ENCODE measurements at places on chromosomes 7 and 10.

DNA sequence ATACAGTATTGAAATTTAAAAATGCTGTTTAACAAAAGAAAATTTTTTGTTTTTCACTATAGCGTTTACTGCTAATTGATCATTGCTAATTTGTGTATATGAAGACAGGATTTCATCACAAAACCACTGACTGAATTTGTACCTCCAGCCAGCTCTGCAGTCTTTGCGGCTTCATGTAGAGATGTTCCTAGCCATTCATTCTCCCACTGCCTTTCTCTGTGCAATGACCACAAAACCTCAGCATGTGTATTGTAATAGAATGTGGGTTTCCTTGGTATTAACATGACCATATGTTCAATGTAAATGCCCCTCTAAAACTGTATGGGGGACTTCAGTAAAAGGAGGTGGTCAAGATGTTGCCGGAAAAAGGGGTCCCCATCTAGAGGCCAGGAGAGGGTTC is 81.1 kb upstream of the STEAP1B start:
- no peak for DNase-seq

DNA sequence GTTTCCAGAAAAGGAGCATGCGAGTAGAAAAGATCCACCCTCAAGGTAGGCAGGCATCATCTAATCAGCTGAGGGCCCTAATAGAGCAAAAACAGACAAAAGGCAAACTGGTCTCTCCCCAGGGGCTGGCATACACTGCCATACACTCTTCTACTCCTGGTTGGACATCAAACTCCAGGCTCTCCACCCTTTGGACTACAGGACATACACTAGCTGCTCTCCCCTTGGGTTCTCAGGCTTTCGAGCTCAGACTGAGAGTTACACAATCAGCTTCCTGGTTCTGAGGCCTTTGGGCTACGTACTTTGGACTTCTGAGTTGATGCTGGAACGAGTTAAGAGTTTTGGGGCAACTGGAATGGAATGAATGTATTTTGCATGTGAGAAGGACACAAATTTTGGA is 50.9 kb upstream of the TM9SF3 start:
- no peak for DNase-seq

DNA sequence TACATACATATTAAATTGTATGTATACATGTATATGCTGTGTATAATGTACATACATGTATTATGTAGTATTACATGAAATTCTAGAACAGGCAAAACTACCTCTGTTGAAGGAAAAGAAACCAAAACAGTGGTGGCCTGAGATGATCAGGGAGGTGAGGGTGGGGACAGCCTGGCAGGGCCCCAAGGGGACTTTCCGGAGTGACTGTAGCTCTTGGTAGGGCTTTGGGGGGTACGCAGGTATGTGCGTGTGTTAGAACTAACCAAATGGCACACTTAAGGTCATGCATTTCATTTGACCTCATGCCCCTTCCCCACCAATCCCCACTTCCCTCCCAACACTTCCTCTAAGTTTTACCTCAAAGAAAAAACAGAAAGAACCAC is 31.3 kb downstream of the CTBP2 start:
- DNase-seq: no peak

DNA sequence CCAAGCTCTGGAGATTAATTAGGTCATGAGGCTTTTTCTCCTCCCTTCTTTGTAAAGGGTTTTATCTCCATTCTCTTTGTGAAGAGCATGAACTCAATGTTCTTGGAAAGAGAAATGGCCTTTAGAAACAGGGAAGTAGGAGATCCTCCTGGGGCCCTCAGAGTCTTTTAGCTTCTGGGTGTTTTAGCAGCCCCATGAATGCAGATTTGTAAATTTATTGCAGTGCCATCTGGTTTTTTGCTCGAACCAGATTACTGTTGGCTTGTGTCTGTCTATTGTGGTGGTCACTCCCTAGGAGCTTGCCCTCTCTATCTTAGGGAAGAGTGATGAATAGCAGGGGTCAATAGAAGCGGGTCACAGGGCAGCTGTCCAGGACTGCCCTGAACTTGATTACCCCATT is 110.6 kb downstream of the BTRC start:
- no peak for DNase-seq

DNA sequence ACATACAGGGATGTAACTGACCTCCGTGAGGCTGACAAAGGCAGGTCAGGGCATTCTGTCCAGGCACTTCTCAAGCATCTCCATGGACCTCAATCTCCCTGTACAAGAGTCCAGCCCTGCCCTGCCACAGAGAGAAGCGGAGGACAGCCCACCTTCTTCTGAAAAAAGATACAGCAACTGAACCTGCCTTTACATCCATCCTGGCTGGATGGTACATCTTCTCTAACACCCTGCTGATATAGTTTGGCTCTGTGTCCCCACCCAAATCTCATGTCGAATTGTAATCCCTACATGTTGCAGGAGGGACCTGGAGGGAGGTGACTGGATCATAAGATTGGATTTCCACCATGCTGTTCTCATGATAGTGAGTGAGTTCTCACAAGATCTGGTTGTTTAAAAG is 40.5 kb upstream of the KCNMA1 start:
- no peak for DNase-seq

DNA sequence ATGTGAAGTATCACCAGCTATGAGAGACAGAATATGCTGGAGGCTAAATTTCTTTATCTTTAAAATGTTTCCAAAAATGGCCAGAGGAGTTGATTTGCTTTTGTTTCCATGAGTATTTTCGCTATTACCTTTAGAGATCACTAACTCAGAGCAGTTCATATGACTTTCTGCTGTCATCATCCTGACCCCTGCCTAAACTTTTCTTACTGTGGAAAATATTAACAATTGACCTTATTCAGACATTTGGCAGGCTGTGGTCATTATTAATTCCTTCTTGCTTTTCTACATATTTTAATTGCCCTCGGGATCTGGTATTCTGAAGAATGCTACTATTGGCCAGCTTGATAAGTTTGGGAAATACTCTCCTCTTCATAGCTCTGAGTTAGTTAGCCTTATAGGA is 156.5 kb downstream of the EXOC4 start:
- DNase-seq: no peak

DNA sequence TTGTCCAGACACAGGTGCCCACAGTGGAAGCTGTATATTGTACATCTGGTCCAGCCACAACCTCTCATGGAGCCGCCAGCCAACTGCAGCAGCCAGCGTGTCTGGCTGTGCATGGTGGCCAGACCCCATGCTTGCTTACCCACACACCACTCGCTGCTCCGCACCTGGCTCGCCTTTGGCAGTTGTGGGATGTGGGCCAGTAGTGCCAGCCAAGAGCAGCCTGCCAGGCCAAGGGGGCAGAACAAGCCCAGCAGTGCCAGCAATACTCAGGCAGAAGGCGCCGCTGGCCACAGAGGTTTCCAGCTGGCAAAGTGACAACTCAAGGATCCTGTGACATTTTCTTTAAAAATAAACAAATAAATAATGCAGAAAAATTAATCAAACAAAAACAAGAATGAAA is 11.7 kb upstream of the TMEM243 start:
- DNase-seq: no peak

DNA sequence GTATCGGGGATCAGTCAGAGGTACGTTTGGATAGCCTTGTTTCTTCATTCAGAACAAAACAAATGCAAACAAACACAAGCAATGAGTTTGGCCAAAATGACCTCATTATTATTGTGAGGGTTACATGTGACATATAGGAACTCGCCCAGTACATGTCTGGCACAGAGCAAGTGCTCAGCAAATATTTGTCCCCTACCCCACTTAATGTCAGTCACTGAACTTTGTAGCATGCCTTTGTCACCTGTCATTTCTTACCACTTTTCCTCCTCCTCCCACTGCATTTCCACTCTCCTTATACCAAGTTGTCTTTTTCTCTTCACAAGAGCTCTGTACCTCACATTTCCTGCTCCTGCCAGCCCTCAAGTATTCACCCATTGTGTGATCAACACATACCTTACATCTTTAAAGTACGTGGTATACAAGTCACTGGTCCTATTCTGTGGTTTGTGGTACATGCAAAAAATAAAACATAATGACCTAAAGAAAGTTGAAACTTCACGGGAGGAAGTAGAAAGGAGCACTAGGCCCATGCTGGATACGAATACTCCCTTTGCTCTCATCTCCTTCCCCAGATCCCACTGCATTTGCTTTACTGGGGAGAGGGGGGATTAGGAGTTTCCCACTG is 236.0 kb downstream of the INHBA start:
- no peak for DNase-seq

- no peak for DNase-seq
These were observed 162.9 kb downstream of the ACTR3B start for GRCh38 chr7:152922318-152923081.

GRCh38 chr7:38179776-38180226 is 1.8 kb downstream of the STARD3NL start:
- DNase-seq: no peak

GRCh38 chr10:77077316-77077945 is 560.2 kb downstream of the KCNMA1 start:
- no peak for DNase-seq

DNA sequence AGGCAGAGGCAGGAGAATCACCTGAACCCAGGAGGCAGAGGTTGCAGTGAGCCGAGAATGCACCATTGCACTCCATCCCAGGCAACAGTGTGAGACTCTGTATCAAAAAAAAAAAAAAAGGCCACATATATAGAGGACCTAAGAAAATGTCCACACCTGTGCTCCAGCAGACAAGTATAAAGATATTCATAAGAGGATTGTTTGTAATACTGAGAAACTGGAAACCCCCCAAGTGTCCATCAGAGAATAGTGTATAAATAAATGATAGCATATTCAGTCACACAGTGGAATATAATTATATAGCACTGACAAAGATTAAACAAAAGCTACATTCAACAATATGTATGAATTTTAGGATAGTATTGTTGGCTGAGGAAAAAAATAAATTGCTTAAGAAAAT is 1050.6 kb downstream of the GRM8 start:
- no peak for DNase-seq

DNA sequence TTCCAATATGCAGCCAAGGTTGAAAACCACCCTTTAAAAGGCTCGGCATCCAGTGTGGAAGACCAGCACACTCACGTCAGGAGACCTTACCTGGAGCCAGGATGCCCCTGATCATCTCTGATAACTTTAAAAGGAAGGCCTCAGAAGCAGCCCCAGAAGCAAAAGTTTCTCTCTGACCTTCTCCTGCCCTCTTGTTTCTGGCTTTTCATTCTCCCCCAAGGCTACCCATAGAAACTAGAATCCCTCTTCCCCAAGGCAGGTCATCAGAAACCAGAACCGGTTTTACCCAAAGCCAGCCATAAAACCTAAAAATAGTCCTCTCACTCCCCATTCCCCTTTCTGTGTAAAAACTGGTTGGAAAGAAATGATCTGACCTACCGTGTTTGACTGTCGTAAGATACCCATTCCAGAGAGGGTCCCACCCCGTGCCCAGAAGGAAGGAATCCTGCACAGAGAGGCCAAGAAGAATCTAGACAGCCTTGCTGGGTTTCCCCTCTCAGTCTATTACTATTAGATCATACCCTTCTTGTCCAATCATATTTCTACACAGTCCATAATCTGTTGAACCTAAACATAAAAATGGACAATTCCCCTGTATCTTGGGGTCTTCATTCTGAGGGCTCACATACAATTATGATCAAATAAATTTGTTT is 17.5 kb upstream of the TSPAN14 start:
- no peak for DNase-seq

DNA sequence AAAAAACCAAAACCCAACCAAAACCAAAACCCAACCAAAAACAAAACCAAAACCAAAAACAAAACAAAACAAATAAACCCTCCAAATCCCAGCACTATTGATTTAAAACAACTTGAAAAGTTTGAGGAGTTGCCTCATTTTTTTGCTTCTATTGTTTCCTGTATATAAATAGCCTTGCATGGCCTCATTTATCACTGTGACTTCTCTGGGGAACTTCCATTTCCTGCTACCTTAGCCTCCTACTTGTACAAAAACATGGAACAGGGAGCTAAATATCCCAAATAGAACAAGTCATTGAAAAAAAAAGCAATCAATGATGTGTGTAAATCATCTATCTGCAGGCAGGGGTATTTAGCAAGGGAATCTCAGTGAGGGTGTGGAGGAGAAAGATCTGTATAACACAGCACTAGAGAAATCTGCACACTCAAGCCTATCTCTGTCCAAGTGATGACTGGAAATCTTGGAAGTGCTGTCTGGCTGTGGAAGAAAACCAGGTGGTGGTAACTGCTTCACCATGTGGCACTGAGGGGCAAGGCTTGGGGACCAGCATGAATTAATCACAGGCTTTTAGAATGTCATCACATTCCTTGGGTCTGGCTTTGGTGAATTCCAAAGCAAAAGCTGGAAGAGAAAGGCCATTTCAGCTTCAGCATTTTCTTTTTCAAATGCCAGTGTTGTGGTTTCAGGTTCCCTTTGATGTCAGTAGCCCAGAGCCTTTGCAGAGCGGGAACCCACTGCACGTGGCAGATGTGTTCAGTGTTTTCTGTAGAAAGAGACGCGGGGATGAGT is 349.5 kb upstream of the ZNF32 start:
- DNase-seq: no peak

DNA sequence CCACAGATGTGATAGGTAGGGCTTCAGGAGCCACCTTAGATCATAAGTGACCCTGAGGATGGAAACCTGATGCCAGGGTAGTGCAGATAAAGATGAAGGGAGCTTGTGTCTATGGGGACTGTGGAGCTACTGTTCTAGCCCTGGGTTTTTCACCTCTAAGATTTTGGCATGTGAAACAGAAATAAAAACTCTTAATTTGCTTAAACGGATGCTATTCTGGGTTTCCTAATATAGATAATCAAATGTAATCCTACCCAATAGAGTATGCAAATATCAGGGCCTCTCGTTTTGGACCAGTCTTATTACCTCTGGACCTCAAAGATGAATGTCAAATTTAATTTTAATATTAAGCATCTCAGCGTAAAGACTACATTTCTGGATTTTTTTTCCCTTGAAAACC is 49.3 kb downstream of the ABCB4 start:
- no peak for DNase-seq

DNA sequence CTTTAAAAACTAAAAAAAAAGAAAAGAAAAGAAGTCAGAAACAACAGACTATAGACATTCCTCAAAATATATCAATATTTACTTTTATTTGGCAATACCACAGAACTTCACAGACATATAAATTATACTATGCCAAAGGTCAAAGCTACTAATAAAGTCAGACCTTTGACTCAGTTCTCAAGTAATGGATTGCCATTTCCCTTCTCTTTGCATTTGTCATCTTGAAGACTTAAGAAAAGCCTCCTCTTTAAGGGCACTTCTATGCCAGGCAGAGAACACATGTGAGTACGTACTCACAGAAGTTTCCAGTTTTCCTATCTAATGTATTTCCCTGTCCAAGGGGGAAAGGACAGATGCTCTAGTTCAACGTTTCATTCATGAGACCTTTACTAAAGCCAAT is 37.6 kb downstream of the TNPO3 start:
- DNase-seq: no peak

DNA sequence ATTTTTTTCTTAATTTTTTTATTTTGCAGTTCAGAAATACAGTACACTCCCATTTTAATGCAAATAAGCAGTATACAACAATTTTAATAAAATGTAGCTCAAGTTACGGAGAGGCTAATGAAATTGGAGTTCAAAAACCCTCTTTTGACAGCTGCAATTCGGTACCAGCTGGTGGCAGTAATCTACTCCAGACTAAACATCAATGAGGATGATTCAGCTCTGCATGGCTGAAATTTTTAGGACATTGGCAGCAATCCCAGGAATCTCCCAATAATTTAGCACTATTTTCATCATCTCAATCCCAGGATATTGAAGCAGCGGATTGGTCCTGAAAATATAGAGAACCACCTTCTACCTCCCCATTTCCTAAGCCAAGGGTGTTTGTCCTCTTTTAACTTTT is 278.8 kb downstream of the CACNA2D1 start:
- DNase-seq: no peak

- DNase-seq: no peak
These were observed 675.1 kb upstream of the PCDH15 start for GRCh38 chr10:55476129-55476528.

Measured in activated CD8-positive, alpha-beta T cell treated with anti-CD3 and anti-CD28 coated beads for 36 hours (primary cell).